ENCODE measurements at places on chromosomes 2 and 18. TPM values are rescaled to one million over a fixed set of nuclear protein-coding genes. Genes with fewer than 3 reads are reported as not detected.

The SNORC gene
- not detected for total RNA-seq

The VWC2L gene
- not detected for total RNA-seq

The CFAP65 gene
- total RNA-seq, result not detected

The ZNF521 gene
- 3.3 TPM for total RNA-seq

The MAL gene
- not detected for total RNA-seq

The SPP2 gene
- total RNA-seq, result not detected

The FSHR gene
- not detected for total RNA-seq

The MPP4 gene
- not detected for total RNA-seq

The POTEJ gene
- 0.52 TPM for total RNA-seq

The SLC40A1 gene
- total RNA-seq, result 30.3 TPM

The SATB2 gene
- 4.3 TPM for total RNA-seq

The CLHC1 gene
- 19.7 TPM for total RNA-seq

Data from body of pancreas (tissue), 4 donors.